A673 (cell line): ENCODE measurements at places on chromosomes 2 and 18. TPM values are rescaled to one million over a fixed set of nuclear protein-coding genes. Genes with fewer than 3 reads are reported as not detected.

LRRTM1 gene
- total RNA-seq: not detected in 2 replicates

DNA sequence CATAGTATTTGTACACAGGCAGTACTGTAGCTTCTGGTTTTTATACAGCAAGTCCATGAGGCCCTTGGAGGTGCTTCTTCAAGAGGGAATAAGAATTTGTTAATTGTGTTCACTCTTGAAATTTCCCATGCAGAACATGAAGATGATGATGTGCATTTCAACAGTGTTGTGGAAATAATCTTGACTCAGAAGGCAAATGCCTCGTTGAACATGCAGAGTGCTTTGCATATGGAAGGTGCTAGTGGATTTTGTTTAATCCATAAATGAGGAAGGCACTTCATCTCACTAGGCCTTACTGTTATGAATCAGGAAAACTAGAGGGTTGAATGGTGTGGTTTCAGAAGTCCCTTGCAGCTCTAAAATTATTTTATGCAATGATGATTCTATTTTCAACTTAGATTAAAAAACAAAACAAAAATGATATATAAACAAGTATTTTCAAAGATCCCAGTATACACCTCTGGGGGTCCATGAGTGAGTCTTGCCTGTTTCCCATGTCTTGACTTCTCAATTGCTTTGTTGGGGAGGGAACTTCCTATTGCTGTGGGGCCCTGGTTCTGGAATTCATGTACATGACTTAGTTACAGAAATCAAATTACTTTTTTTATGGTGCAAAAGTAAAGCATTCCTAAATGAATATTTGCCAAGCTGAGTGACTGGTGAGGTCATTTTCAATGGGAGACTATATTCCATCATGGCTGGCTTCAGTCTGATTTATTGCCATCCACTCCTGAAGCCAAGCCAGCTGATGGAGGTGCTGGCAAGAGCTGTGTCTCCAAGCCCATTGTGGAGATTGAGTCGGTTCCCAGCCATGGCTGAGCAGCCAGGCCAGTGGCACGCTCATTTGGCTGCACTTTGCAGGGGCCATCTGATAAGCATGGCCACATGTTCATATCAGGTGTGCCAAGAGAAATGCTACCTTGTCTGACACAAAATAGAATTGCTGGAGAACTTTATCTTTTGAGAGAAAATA, 56.5 kb downstream of the MGAT5 start:
- H3K4me3 ChIP-seq: no peak overlapping the region
- DNase-seq: no peak
- no peaks in the 10 kb centered on the region for H3K27me3 ChIP-seq
- H3K27ac ChIP-seq: no peak overlapping the region
- no peaks in the 10 kb centered on the region for H3K36me3 ChIP-seq
- peaks cover 11% of the 10 kb centered on the region for H3K4me1 ChIP-seq

DNA sequence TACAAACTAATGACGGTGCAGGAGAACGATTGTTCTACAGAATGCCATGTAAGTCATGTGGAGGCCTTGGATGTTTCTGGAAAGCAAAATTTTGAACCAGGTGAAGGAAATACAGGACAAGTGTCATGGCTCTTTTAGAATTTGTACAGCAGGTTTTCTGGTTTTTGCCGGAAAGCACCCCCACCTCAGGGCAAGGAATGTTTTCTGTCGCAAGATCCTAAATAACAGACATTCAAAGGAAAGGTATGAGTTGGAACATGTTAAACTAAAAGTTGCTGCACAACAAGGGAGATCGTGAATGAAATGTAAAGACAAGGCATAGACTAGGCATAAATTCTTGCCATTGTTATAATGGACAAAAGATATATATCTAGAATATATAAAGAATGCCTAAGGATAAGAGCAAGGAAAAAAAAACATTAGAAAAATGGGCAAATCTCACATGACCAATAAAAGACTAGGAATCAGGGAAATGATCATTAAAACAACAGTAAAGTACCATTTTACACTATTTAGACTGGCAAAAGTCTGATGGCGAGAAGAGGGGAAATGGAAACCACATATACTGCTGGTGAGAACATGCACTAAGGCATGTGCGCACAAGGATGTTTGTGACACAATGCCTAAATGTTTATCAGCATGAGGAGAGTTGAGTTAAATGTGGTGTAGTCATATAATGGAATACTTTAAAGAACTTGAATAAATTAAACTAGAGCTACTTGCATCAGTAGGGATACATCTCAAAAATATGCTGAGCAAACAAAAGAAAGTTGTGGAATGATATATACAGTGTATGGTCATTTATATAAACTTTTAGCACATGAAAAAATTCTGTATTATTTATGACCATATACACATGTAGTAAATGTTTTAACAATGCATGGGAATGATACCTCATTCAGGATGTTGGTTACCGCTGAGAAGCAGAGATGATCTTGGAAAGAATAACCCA, 127.0 kb downstream of the EML6 start:
- no peaks in the 10 kb centered on the region for H3K36me3 ChIP-seq
- no peak overlapping the region for H3K4me3 ChIP-seq
- H3K27me3 ChIP-seq: no peaks in the 10 kb centered on the region
- H3K27ac ChIP-seq: no peak overlapping the region
- no peaks in the 10 kb centered on the region for H3K4me1 ChIP-seq

GRCh38 chr18:29301048-29301447, 1124.1 kb upstream of the CDH2 start:
- H3K27ac ChIP-seq: no peak overlapping the region
- no peaks in the 10 kb centered on the region for H3K27me3 ChIP-seq
- no peak for DNase-seq
- no peak overlapping the region for H3K4me3 ChIP-seq

DNA sequence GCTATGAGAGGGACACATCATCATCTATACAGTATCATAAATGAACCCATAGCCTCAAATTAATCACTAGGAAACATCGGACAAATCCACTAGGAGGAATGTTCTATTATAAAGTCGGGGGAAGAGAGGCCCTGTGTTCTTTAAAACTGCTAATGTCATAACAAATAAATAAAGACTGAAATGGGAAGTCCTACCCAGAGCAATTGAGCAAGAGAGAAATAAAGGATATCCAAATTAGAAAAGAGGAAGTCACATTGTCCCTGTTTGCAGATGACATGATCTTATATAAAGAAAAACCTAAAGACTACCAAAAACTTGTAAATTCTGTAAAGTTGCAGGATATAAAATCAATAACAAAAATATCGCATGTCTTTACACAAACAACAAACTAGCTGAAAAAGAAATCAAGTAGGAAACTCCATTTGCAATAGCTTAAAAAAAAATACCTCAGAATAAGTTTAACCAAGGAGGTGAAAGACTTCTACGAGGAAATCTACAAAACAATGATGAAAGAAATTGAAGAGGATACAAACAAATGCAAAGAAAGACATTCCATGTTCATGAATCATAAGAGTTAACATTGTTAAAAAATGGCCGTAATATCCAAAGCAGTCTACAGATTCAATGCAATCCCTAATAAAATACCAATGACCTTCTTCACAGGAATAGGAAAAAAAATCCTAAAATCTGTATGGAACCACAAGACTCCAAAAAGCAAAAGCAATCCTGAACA, 30.6 kb downstream of the RTN4 start:
- peaks cover 2% of the 10 kb centered on the region for H3K36me3 ChIP-seq
- no peak overlapping the region for H3K4me3 ChIP-seq
- no peak overlapping the region for H3K27ac ChIP-seq
- DNase-seq: no peak
- no peaks in the 10 kb centered on the region for H3K27me3 ChIP-seq
- H3K4me1 ChIP-seq: peaks cover 2% of the 10 kb centered on the region

DNA sequence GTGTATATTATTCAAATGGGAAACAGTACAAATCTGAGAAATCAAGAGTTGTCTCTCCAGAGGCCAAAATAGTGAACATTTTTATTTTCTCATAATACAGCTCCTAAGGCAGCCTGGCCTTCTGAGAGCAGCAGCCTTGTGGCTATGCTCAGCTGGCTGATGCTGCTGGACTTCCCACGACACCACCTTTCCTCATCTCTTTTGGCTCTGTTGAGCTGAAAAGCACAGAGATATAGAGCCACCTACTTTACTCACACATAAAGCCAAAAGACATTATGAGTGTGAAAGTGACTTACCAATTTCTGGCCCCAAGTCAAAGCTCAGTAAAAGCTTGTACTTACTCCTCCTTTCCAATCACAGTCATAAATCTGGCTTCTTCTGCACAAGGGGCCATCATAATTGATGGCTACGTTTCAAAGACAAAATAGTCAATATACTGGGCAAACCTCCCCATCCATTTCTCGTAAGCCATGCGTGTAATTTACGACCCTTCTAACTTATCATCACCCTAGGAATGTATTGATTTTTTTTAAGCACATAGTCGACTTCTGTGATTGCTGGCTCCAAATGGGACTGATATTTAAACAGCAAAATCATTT, 18.6 kb upstream of the REG3A start:
- H3K36me3 ChIP-seq: no peaks in the 10 kb centered on the region
- no peak overlapping the region for H3K27ac ChIP-seq
- no peak overlapping the region for H3K4me3 ChIP-seq

DNA sequence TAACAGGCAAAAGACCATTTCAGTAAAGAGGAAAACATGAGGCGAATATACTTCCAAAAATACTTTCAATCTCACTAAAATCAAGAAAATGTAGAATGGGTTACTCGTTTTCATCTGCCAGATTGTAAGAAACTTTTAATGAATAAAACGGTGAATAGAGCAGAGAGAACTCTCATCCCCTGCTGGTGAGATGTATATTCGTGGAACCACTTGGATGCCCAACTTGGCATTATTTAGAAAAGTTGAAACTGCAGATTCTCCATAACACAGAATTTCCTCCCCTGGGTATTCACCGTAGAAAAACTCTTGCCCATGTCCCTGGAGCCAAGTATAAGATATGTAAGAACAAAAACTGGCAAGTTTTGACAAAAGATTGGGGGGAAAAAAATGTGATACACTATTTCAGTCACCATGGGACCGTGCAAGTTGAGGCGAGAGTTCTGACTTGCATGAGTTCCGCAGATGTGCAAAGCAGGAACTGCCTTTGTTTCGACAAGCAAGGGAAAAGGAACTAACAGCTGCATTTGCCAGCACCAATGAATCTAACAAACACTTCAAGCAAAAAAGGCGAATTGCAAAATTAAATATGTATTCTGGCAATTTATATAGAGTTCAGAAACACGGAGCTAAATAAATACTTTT, 14.8 kb downstream of the TIMM21 start:
- peaks cover 12% of the 10 kb centered on the region for H3K36me3 ChIP-seq
- H3K27me3 ChIP-seq: no peaks in the 10 kb centered on the region
- no peak overlapping the region for H3K27ac ChIP-seq
- DNase-seq: no peak
- H3K4me1 ChIP-seq: no peaks in the 10 kb centered on the region

DNA sequence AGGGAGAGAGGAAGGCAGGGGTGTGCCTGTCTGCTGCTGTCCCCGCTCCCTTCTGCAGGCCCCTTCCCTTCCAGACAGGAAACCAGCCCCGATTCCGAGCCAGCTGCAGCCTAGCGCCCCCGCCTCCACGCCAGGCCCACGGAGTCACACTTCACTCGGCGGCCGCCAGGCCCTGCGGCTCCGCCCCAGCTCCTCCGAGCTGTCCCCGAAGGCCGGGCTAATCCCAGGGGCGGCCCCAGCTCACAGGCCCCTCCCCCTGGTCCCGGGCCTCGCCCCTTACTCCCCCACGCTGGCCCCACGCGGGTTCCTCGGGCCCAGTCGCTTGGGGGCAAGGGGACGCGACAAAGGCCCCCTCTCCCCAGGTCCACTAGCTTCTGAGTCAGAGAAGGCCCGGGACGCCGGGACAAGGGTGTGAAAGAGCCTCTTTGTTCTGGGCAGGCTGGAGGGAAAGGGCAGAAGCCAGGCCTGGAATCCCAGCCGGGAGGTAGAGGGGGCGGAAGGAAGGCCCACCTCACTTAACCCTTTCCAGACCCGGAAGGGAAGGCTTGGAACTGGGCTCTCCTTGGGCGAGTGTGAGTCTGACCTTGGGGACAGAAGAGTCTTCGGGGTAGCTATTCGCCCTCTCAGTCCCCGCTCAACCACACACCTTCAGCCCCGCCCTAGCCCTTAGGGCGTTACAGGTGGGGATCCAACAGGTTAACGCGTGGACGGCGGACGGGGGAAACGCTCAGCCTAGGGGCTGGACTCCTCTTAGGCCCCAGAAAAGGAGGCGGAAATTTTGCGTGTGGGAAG, 1.2 kb downstream of the RTKN start:
- H3K36me3 ChIP-seq: no peaks in the 10 kb centered on the region
- H3K4me3 ChIP-seq: peak overlapping the region; percentile 65
- no peaks in the 10 kb centered on the region for H3K27me3 ChIP-seq
- peaks cover 51% of the 10 kb centered on the region for H3K4me1 ChIP-seq
- H3K27ac ChIP-seq: peak overlapping the region; percentile 80

DNA sequence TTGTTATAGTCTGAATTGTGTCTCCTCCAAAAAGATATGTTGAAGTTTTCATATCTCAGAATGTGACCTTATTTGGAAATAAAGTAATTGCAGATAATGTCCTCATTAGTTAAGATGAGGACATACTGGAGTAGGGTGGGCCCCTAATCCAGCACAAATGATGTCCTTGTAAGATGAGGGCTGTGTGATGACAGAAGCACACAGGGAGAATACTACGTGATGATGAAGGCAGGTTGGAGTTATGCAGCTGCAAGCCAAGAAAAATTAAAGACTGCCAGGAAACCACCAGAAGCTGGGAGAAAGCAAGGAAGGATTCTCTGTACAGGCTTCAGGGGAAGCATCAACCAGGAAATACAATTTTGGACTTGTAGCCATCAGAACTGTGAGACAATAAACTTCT, 58.3 kb upstream of the PNPT1 start:
- no peak for DNase-seq
- no peak overlapping the region for H3K27ac ChIP-seq
- H3K4me3 ChIP-seq: no peak overlapping the region
- H3K4me1 ChIP-seq: no peaks in the 10 kb centered on the region
- H3K27me3 ChIP-seq: peaks cover 4% of the 10 kb centered on the region
